IPS DF 6.9 (cell line): ENCODE measurements at places on chromosomes 13 and 19.

- DNase-seq, result no peak
Measured at GRCh38 chr13:38952827-38953226, 37.8 kb downstream of the STOML3 start.

DNA sequence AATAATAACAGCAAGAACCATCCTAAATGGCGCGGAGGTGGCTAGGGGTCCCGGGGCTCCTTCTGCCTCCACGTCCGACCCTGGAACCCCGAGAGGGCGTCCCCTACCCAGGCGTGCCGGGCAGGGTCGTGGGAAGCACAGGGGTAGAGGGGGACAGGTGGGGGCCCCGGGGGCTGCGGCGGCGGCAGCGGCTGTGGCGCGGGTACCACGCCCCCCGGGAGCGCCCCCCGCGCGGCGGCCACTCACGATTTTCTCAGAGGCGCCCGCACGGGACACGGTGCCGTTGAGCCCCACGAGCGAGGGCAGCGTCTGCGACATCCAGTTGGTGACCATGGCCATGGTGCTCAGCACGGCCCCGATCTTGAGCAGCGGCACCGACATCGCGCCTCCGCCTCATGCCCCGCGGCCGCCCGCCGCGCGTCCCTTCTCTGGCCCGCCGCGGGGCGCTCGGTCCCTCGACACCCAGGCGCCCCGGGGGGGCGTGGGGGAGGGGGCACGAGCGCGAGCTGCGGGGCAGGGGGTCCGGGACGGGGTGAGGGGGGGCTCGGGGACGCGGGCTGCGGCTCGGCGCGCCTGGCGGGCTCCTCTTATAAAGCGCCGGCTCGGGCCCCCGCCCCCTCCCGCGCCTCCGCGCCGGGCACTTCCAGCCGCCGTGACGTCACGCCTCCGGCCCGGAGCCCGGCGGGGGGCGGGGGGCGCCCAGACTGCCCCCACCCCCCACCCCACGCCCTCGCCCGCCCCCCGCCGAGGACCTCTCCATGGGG lies 22.9 kb downstream of the OLFM2 start:
- no peak for DNase-seq

- DNase-seq, result peak; percentile 1
Measured at GRCh38 chr19:15629003-15629880, 11.5 kb upstream of the CYP4F3 start.

DNA sequence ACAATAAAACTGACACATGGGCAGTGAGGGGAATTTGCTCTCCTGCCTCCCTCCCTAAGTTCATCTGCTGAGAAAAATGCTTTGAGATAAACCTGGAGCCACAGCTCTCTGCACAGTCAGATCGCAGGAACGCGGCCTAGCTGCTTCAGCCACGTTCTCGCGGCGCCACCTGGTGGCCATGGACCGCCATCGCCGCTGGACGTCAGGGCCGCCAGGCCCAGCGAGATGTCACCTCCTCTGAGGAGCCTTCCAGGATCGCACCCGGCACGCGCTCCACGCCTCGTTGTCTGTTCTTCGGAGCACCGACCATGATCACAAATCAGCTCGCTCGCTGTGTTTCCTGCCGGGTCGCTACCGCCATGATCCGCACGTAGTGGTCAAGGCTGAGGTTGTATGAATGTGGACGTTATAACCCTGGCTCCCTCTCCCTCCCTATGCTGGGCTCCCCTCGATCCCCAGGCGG lies 20.6 kb upstream of the USP29 start:
- peak; percentile 16 for DNase-seq

GRCh38 chr13:40420160-40420740 lies 246.2 kb downstream of the FOXO1 start:
- DNase-seq, result no peak

DNA sequence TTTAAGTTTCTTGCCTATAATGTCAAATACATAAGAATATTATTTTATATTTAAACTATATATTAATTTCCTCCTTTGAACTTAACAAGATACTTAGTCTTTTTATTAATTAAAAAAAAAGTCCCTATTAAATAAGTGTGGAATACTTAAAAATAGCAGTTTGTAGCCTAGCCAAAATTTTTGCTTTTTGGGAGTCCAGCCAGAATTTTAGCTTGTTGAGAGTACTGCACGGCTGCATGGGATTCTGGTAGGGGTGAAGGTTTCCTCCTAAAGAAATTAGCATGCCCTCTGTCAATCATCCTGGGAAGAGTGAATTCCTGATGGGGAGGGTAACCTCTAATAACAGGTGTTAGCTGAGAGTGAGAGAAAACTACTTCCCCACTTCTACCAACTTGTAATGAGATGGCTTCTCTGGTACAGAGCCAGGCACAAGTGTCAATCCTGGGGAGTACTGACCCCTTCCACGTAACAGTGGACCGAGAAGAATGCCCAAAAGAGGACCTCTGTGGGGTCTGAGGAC lies 195.7 kb downstream of the SPRY2 start:
- no peak for DNase-seq

GRCh38 chr13:65768545-65768944 lies 1461.6 kb downstream of the PCDH9 start:
- DNase-seq, result peak; percentile 37

DNA sequence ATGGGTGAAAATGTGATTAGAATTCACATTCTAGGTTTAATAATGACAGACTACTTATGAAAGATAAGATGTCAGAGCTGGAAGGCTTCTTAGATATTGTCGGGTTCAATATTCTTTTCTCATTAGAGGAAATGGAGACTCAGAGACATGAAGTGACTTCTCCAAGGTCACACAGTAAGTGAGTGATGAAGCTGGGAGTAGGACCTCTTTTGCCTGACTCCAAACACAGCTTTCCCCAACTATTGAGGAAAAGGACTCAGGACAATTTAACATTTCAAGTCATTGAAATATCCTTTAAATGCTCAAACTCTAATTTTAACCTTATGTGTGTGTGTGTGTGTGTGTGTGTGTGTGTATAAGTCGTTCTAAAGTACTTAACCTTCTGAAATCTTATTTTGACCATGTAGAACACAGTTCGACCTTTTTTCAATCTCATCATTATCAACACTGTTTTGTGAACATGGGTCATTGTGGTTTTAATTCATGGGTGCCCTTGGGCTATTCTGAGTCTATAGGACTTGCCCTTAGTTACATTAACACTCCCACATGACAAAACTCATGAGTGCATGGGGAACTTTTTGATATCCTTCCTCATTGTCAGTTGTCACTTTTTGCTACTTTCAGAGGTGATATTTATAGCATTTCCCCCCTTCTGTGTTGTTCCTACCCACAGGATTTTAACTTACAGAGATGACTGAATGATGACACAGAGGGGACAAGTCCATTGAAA lies 53.0 kb downstream of the LRCH1 start:
- no peak for DNase-seq

- no peak for DNase-seq
Measured at GRCh38 chr13:102773441-102774213, at the start of gene TEX30. Gene TEX30 (minus strand): TSS chr13:102773786. CDS start chr13:102770026, 3,760 bp downstream.

- DNase-seq, result no peak
Measured at GRCh38 chr19:49881672-49882394, 4.3 kb downstream of the TBC1D17 start.

GRCh38 chr19:2998642-2999041 lies 21.3 kb downstream of the TLE6 start:
- DNase-seq, result no peak

- no peak for DNase-seq
Measured at GRCh38 chr13:26873386-26873698, 112.8 kb upstream of the GPR12 start.

GRCh38 chr19:50310759-50311465 lies 18.3 kb downstream of the KCNC3 start:
- no peak for DNase-seq

DNA sequence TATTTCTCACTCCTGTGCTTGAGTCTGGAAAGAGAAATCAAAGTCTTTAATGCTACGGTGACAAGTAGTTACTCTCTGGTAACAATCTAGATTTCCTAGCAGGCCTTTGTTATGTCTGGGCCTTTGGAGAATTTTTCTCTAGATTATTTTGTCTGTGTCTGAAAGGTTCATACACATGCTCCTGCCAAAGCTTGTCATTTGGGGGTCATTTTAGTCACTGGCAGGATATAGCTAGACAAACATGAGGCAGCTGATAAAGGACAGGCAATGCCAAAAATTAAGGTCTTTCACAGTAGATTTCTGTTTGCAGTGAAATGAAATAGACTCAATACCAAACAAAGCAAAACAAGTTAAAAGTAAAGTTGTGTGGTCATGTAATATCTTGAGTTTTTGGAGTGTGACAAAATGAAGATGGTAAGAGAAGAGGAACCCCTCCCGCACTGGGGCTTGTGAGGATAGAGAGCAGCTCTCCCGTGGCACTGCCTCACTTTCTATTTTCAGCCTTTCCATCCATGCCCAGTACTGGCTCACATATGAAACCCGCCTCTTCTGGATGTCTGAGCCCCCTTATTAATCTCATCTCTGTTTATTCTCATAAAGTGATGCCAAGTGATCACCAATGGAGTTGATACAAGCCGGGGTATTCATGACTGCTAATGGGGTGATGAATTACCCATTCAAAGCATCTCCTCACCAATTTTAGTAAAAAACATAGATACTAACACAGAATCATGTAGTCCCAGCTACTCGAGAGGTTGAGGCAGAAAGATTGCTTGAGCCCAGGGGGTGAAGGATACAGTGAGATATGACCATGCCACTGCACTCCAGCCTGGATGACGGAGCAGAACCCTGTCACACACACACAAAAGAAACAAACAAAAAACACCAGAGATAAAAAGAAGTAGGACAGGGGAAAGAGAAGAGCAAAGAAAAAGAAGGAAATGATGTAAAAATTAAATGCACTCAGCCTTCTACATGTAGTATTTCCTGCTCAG lies 389.3 kb downstream of the FGF14 start:
- no peak for DNase-seq

GRCh38 chr19:28020619-28021258 lies 1192.2 kb downstream of the UQCRFS1 start:
- no peak for DNase-seq

GRCh38 chr13:19695829-19696228 lies 62.4 kb downstream of the MPHOSPH8 start:
- no peak for DNase-seq

- DNase-seq, result no peak
Measured at GRCh38 chr19:37333457-37333856, 37.4 kb upstream of the ZNF527 start.

GRCh38 chr19:34508540-34508939 lies 27.0 kb downstream of the WTIP start:
- no peak for DNase-seq

- DNase-seq, result no peak
Measured at GRCh38 chr19:34306824-34307223, 52.5 kb downstream of the GARRE1 start.

- DNase-seq, result no peak
Measured at GRCh38 chr19:29324717-29325116, 111.8 kb upstream of the UQCRFS1 start.

DNA sequence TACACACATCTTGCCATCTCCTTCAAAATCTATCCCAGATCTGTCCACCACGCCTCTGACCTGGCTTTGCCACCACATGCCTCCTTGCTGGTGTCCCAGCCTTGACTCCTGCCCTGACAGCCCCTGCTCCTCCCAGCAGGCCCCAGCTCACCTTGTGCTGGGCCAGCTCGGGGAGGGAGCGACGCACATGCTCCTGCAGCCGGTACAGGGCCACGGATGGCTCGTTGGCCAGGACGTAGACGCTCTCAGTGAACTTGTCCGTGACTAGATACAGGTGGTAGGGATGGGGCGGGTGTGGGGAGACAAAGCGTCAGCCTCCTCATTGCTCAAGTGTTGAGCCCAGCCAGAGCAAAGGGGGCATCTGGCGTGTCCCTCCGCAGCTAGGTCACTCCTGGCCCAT lies 5.2 kb downstream of the BORCS8 start:
- DNase-seq, result no peak

DNA sequence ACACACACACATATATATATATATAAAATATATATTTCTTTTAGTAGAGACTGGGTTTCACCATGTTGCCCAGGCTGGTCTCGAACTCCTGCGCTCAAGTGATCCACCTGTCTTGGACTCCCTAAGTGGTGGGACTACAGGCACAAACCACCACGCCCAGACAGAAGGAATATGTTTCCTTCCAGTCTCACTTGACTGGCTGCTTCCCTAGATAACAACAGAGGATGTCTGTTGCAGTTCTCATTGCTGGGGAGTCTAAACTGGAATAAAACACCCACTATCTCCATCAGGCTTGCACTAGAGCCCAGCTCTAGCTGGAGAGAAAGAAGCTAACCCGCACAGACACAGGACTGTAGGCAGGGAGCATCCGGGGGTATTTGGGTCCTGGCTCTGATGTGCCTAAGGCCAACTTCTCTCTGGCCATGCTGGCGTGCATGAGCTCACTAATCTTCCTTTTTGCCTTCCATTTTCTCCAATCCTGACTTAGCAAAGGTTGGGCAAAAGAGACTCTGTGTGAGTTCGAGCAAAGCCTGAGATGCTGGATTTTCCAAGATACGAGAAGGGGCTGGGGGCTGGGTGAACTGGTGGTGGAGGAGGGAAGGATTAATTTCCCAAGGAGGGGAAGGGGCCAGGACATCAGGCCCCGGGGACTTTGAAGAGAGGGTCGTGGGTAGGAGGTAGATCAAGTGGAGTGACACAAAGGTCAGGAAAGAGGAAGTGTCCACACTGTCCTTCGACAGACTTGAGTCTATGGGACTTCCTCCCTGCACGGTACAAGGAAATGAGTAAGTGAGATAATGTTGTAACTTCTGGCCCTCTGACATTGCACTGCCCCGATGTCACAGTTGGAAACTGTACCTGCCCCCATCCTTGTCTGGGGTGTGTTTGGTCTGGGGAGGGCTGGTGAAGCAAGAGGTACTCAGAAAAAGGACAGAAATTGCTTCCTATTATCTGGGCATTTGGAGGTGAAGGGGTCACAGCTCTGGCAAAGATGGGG lies 22.5 kb upstream of the ALOX5AP start:
- DNase-seq, result no peak

GRCh38 chr19:47896773-47897172 lies 10.7 kb upstream of the SULT2A1 start:
- DNase-seq, result no peak
